ENCODE measurements at places on chromosomes 2 and 18.
A peak's percentile ranks its signal among the peaks of the same experiment; 100 is the strongest.

GRCh38 chr2:159140070-159140769 lies 146.3 kb downstream of the WDSUB1 start:
- DNase-seq: no peak

- peak; percentile 65 for DNase-seq
These were observed 16.5 kb upstream of the PSD4 start for GRCh38 chr2:113157118-113157896.

DNA sequence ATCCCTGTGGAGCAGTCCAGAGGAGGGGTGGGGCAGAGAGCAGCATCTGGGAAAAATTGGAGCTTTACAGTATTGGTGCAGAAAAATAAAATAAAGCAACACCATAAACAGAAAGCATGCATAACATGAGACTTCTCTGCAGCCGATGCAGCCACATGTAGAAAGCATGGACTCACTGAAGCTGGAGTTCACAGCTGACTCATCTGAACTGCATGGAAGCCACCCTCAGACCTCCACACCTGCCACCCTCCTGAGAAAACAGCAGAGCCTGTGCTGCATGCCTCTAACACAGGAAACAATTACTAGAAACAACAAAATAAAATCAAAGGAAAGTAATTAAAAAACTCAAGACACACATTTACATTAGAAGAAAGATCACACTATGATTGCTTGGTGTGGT lies 169.4 kb upstream of the ALKAL2 start:
- no peak for DNase-seq

DNA sequence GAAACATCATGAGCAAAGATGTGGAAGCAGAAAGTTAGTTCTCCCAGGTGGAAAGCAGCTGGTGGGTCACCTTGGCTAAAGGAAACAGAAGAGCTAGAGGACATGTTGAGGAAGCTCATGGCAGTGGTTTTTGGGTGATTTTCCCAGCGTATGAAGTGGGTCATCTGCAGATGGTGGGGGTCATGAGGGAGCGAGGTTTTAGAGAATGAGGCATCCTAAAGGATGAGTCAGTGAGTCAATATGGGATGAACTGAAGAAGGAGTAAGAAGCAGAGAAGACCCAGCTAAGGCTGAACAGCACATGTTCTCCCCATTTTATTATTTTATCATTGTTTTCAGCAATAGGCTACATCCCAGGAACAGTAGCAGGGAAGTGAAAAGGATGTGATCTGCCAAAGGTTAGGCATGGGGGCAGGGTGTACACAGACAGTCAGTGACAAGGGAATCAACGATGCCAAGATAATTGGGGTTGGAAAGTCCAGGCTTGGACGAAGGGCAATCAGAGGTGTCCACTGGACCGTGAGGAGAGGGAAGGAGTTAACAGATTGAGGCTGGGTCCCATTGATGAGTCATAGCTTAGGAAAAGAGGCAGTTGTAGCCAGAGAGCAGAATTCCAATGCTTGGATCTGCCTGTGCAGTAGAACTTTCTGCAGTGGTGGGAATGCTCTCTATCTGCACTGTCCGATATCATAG lies 289.3 kb upstream of the RAB12 start:
- no peak for DNase-seq

- DNase-seq: no peak
These were observed 134.7 kb downstream of the TPGS2 start for GRCh38 chr18:36693931-36694620.

DNA sequence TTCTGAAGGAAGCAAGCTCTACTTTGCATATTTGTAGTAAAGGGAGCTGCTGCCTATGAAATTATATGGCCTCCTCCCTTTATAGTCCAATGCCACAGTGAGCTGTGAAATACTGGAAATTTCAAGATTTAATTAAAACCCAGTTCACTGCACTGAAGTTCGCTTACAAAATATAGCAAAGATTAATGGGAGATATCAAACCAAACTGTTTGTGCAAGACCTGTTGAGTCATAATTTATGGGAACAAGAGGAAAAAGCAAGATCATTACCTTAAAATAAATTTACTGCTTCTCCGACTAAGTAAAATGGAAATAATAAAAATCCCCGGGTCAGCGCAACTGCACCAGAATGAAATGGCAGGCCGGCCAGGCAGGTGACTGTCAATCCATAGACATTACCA lies 215.5 kb upstream of the RAB6C start:
- DNase-seq: no peak

DNA sequence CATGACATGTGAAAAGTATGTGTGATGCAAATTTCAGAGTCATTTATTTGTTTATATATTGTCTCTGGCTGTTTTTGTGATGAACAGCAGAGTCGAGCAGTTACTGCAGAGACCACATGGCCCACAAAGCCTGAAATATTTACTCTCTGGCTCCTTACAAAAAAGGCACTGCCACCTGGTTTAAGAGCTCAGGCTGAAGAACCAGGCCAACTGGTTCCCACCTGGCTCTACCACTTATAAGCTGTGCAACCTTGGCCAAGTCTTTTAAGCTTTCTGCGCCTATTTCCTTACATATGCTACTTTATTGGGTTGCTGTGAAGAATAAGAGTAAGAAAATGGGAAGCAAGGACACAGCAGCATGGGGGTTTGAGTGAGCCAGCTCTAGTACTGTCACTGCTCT lies 207.6 kb downstream of the L3MBTL4 start:
- no peak for DNase-seq

DNA sequence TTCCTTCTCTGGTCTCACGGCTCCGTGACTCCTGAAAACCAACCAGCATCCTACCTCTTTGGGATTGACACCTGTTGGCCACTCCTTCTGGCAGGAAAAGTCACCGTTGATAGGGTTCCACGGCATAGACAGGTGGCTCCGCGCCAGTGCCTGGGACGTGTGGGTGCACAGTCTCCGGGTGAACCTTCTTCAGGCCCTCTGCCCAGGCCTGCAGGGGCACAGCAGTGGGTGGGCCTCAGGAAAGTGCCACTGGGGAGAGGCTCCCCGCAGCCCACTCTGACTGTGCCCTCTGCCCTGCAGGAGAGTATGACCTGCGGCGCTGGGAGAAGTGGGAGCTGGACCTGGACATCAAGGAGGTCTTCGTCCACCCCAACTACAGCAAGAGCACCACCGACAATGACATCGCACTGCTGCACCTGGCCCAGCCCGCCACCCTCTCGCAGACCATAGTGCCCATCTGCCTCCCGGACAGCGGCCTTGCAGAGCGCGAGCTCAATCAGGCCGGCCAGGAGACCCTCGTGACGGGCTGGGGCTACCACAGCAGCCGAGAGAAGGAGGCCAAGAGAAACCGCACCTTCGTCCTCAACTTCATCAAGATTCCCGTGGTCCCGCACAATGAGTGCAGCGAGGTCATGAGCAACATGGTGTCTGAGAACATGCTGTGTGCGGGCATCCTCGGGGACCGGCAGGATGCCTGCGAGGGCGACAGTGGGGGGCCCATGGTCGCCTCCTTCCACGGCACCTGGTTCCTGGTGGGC lies 10.0 kb downstream of the PROC start:
- DNase-seq: no peak

- DNase-seq: no peak
These were observed 60.0 kb upstream of the SGPP2 start for GRCh38 chr2:222364285-222364895.

- DNase-seq: no peak
These were observed 8.7 kb downstream of the GLS start for GRCh38 chr2:190889175-190889943.

DNA sequence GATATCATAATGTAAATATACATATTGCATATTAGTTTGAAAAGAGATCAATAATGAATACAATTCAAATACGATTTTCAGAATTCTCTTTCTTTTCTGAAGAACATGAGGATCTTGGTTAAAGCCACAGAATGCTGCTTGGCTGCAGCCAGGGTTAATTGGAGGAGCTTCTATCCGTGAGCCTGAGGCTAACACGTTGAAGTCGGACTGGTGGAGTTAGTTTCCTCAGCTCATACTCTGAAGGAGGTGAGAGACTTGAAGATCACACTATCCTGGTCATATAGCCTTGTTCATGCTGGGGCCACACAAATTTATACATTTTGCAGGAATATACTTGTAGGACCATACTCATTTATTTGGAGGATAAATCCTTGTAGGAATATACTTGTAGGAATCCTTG lies 335.8 kb downstream of the TRIB2 start:
- no peak for DNase-seq

- no peak for DNase-seq
These were observed 319.8 kb upstream of the HNRNPA3 start for GRCh38 chr2:176892676-176893226.

DNA sequence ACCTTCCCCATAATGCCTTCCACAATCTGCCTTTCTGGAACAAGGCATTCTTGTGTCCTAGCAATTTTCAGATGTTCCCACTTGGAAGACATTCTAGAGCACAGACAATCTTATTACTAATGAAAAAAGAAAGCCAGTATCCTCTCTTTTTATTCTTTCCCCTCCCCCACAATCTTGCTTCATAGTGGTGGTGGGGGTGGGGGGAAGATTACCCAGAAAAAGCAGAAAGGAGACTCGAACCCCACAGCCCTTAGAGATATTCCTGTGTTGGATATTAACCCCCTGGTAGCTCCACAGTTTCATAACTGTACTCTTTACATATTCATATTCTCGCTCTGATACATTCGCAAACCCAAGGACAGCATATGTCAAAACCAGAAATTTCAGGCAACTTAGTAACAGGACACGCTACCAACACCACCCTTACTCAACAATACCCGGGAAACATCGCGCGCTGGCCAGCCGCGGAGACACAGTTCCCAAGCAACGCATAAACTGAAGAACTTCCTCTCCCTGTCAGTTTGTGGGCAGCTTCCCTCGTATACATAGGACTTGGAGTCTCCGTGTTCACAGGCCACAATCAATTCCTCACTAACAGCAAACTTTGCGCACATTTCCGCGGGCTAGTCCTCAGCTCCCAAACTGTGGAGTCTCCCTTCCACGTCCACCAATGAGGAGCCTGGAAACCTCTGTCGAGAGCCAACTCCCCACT lies 793 bp downstream of the NR4A2 start:
- DNase-seq: no peak

DNA sequence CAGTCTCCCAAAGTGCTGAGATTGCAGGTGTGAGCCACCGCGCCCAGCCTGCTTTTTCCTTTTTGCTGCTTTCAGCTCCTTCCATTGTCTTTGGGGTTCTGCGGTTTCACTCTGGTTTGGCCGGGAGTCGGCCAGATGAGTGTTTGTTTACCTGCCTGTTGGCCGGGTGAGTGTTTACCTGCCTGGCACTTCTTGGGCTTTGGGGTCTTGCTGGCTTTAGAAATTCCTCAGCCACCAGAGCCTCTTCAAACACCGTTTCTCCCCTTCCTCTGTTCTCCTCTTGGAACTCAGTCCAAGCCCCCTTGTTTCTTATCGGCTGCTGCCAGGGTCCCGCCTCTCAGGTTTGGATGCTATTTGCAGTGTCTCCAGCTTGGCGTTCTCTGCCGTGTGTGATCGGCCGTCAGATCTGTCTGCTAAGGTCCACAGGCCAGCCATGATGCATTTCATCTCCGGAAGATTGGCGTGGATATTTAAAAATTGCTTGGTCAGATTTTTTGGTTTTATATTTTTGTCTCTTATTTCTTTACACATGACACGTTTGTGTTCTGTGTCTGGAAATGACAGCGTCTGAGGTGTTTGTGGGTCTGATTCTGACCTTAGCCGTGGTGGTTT lies 14.2 kb upstream of the GAL3ST2 start:
- DNase-seq: no peak

Measured in GM12891 (cell line).